ENCODE measurements at places on chromosomes 4 and X.

- H3K36me3 ChIP-seq, result no peaks in the 10 kb centered on the region
- no peak for DNase-seq
- no peaks in the 10 kb centered on the region for H3K4me1 ChIP-seq
- no peak overlapping the region for H3K4me3 ChIP-seq
Observed at GRCh38 chrX:9947131-9947794, 19.9 kb upstream of the CLDN34 start.

- H3K4me1 ChIP-seq, result no peaks in the 10 kb centered on the region
- no peak for DNase-seq
Observed at GRCh38 chr4:171849686-171850222, 36.5 kb downstream of the GALNTL6 start.

- H3K36me3 ChIP-seq, result no peaks in the 10 kb centered on the region
- peaks cover 97% of the 10 kb centered on the region for H3K4me1 ChIP-seq
- H3K27me3 ChIP-seq, result no peaks in the 10 kb centered on the region
- no peak for DNase-seq
- H3K27ac ChIP-seq, result peak overlapping the region; percentile 70
Observed at GRCh38 chr4:158781963-158782362, 13.1 kb downstream of the FNIP2 start.

DNA sequence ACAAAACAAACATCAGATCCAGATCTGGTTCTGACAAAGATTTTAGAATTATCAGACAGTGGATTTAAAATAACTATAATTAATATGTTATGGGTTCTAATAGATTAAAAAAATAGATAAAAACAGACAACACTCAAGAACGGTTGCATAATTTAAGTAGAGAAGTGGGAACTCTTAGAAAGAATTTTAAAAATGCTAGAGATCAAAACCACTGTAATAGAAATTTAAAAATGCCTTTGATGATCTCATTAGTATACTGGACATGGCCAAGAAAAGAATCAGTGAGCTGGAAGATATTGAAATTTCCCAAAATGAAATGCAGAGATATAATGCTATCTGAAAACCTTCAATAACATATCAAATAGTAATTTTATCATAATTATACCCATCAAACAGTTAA, 28.3 kb upstream of the DYNLT3 start:
- H3K36me3 ChIP-seq, result no peaks in the 10 kb centered on the region
- no peaks in the 10 kb centered on the region for H3K4me1 ChIP-seq
- no peak for DNase-seq
- H3K27ac ChIP-seq, result no peak overlapping the region

DNA sequence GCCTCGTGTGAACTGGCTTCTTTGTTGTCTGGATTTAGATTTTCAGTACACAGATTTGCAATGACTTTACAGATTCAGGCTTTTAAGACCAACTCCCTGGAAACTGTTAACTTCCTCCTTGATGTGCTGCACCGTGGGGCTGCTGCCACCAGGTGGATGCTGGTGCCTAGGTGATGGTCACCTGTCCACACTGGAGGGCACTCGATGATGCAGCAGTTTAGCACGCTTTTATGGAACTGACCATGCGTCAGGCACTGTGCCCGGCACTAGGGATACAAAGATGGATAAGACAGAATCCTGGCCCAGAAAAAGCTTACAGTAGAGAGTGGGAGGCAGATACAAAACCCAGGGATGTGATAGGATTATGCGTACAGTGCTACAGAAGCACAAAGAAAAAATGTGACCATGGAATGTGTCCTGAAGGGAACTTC, 180.7 kb downstream of the CEP135 start:
- no peaks in the 10 kb centered on the region for H3K36me3 ChIP-seq
- H3K27ac ChIP-seq, result no peak overlapping the region
- no peak overlapping the region for H3K4me3 ChIP-seq
- H3K27me3 ChIP-seq, result no peaks in the 10 kb centered on the region
- DNase-seq, result peak; percentile 77
- no peaks in the 10 kb centered on the region for H3K4me1 ChIP-seq

DNA sequence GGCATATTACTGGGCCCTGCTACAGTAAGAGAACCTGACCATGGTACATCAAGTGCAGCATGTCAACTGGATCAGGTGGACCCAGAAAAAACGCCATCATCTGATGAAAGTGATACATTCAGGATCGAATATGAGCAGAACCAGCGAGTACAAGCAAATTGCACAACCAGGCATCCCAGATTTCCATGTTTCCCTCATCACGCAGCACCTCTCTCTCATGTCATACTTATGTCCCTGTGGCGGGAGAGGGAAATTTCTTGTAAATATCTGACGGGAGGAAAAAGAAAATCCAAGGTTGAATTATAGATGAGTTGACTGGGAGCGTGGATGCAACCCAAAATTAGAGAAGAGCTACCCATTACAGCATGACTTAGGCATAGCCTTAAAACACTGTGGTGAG, 608.5 kb upstream of the FAT1 start:
- DNase-seq, result no peak
- H3K27ac ChIP-seq, result no peak overlapping the region
- H3K36me3 ChIP-seq, result no peaks in the 10 kb centered on the region

DNA sequence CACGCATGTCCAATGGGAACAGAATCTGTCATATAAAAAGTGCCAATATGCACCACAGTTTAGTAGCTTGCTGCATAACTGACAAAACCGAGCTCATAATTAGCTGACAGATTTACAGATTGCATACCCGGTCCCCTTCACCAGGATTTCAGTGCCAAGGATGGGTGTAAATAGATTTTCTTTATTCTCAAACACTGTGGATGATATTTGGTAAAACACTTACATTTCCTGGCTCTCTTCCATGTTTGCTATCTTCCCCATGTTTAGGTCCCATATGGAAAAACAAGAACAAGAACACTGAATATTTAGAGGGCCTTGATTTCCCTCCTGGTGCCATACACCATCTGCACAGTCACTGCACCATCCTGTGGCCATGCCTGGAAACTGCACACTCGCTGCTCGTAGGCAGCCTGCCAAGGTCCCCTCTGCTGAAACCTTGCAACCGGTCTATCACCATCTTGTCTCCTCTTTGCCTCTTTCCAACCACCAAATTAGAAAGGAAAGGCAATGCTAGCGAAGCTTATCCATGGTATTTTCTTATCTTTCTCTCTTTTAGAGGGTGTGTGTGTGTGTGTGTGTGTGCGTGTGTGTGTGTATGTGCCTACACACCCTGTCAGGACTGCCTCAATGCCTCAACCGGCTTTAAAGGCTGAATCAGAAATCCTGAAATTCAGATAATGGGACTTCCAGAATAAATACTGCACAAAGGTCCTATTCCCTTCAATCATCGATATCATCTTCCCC, 124.2 kb upstream of the MBNL3 start:
- no peak overlapping the region for H3K27ac ChIP-seq
- peak; percentile 27 for DNase-seq
- H3K4me1 ChIP-seq, result no peaks in the 10 kb centered on the region
- no peak overlapping the region for H3K4me3 ChIP-seq
- H3K36me3 ChIP-seq, result no peaks in the 10 kb centered on the region
- no peaks in the 10 kb centered on the region for H3K27me3 ChIP-seq

GRCh38 chr4:26458157-26458561, 32.1 kb downstream of the CCKAR start:
- H3K27ac ChIP-seq, result no peak overlapping the region
- no peaks in the 10 kb centered on the region for H3K36me3 ChIP-seq
- H3K4me3 ChIP-seq, result no peak overlapping the region

GRCh38 chr4:43987331-43987944, 461.2 kb downstream of the KCTD8 start:
- no peak overlapping the region for H3K4me3 ChIP-seq
- no peaks in the 10 kb centered on the region for H3K36me3 ChIP-seq
- DNase-seq, result no peak
- no peak overlapping the region for H3K27ac ChIP-seq

- H3K4me1 ChIP-seq, result no peaks in the 10 kb centered on the region
- no peak overlapping the region for H3K4me3 ChIP-seq
- H3K36me3 ChIP-seq, result no peaks in the 10 kb centered on the region
- DNase-seq, result peak; percentile 29
- no peaks in the 10 kb centered on the region for H3K27me3 ChIP-seq
- H3K27ac ChIP-seq, result peak overlapping the region; percentile 65
Observed at GRCh38 chr4:120517966-120518365, 404.6 kb downstream of the PRDM5 start.

DNA sequence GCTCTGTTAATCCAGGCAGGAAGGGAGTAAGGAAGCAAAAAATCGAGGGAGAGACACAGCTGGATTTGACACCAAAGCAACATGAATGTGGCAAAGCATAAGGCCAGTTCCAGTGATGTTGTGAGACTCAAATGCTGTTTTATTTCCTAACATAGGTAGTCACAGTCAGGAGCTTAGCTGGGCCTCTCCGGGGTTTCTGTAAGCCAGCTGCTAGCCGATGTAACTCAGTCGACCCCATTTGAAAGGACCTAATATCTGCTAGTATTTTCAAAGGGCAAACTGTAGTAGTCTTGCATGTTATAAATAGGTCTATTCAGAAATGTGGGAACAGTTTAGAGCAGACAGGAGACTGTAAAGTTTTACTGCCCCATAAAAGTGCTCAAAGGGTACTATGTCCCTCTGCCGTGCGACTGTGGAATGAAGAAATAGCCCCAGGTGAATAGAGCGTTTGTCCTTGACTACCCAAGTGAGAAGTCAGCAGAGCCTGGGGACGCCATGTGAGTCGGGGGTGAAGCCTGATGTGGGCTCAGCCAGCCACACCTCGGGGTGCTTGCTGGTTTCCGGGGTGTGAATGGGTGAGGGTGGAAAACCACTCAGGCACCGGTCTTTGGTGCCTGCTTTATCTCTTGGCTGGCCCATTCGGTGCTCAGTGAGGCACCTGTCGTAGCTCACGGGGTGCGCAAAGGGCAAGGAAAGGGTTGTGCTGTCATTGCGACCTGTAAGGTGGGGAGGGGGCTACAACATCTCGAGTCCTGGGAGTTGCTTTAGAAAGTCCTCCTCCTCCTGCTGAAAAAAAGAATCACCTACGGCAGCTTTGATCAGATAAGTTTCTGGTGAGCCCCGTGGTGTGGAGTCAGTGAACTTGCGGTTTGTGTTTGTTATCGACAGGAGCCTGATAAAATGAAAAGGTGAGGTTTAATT, 745 bp downstream of the TRIM2 start:
- no peaks in the 10 kb centered on the region for H3K27me3 ChIP-seq
- no peaks in the 10 kb centered on the region for H3K36me3 ChIP-seq
- peak overlapping the region; percentile 76 for H3K27ac ChIP-seq
- DNase-seq, result peak; percentile 76
- H3K4me3 ChIP-seq, result peak overlapping the region; percentile 49

DNA sequence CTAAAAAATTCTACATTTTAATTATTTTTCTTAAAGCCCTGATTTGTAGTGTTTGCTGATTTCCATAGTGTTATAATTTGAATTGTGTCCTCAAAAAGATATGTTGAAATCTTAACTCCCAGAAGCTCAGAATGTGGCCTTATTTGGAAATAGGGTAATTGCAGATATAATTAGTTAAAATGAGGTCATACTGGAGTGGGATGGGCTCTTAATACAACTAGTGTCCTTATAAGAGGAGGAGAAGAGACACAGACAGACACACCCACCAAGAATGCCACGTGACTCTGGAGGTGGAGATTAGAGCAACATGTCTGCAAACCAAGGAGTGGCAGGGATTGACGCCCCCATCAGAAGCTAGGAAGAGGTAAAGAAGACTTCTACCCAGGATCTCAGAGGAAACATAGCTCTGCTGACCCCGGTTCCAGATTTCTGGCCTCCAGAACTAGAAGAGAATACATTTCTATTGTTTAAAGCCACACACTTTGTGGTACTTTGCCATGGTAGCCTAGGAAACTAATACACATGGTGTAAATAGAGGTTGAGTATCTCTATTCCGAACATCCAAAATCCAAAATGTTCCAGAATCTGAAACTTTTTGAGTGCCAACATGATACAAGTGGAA, 70.5 kb upstream of the IRF2 start:
- no peak overlapping the region for H3K4me3 ChIP-seq
- H3K4me1 ChIP-seq, result peaks cover 5% of the 10 kb centered on the region
- H3K27me3 ChIP-seq, result no peaks in the 10 kb centered on the region
- no peak overlapping the region for H3K27ac ChIP-seq

DNA sequence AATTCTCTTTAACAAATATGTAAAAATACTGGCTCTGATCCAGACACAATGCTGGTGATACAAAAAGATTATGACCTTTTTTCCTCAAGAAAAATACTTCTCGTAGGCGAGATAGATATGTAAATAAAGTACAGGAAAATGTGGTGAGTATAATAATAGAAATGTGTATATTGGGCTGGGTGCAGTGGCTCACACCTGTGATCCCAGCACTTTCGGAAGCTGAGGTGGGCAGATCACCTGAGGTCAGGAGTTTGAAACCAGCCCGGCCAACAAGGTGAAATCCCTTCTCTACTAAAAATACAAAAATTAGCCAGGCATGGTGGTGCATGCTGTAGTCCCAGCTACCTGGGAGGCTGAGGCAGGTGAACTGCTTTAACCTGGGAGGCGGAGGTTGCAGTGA, 55.0 kb downstream of the MRPL1 start:
- DNase-seq, result peak; percentile 12
- H3K4me1 ChIP-seq, result peaks cover 5% of the 10 kb centered on the region
- no peak overlapping the region for H3K4me3 ChIP-seq
- H3K36me3 ChIP-seq, result no peaks in the 10 kb centered on the region
- no peak overlapping the region for H3K27ac ChIP-seq
- no peaks in the 10 kb centered on the region for H3K27me3 ChIP-seq
